ENCODE measurements at places on chromosomes 16 and 17.

DNA sequence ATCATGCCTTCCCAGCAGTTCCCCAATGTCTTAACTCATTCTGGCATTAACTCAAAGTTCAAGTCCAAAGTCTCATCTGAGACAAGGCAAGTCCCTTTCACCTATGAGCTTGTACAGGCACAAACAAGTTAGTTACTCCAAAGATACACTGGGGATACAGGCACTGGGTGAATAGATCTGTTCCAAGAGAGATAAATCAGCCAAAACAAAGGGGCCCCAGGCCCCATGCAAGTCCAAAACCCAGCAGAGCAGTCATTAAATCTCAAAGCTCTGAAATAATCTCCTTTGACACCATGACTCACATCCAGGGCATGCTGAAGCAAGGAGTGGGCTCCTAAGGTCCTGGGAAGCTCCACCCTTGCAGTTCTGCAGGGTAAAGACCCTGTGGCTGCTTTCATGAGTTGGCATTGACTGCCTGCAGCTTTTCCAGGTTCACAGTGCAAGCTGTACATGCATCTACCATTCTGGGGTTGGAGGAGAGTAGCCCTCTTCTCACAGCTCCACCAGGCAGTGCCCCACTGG lies 332.2 kb upstream of the KIF2B start:
- no peak for DNase-seq

DNA sequence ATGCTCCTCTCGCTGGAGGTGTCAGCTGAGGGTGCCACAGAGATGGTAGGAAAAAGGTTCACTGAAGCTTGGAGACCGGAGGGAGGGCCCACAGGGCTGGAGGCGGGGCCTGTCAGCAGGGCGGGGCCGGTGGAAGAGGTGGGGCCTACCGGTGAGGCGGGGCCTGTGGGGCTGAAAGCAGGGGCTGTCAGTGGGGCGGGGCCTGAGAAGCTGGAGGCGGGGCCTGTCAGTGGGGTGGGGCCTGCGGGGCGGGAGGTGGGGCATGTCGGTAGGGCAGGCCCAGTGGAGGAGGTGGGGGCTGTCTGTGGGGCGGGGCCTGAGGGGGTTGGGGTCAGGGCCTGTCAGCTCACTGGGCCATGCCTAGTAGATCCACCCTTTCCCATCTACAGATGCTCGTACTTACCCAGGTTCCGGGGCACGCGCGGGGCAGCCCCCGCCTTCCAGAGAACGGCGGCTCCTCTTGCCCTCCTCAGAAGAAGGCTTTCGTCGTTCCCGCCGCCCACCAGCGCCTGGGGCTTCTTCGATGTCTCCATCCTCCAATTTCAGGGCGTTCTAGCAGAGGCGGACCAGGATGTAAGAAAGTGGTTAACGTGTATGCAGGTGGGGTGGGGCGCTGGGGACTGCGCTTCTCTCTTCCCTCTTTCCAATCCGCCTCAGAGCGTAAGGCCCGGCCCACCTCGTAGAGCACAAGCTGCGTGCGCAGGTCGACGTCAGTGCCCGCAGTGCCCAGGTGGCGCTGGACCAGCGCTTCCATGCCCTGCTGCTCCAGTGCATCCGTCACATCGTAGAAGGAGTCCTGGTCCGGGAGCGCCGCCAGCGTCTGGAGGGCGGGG lies 9.8 kb downstream of the TMEM208 start:
- no peak for DNase-seq

GRCh38 chr17:79806863-79807720 lies 10.2 kb upstream of the CBX8 start:
- no peak for DNase-seq

DNA sequence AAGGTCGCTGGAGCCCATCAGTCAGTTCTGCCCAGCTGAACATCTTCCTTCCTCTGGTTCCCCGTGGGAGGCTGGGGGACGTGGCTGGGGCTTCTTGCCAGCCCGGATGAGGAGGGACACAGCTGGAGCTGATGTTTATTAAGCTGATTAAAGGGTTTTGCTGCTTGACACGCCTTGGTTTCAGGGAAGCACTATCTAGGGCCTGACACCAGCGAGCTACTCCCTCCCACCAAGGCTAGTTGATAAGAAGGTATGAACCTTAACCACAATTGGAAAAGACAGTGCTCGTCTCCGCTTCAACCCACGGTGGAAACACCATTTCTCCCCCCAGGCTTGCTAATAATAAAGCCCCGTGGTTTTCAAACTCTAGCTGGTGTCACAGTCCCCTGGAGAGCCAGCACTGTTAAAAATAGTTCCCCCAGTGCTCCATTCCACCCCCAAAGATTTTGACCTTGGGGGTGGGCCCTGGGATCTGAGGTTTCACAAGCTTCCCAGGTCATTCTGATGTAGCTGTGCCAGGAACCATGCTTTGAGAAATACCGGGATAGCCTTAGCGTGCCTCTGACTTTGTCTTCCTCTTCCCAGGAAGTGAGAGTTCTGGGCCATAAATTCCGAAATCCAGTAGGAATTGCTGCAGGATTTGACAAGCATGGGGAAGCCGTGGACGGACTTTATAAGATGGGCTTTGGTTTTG lies 5.5 kb downstream of the DHODH start:
- no peak for DNase-seq

DNA sequence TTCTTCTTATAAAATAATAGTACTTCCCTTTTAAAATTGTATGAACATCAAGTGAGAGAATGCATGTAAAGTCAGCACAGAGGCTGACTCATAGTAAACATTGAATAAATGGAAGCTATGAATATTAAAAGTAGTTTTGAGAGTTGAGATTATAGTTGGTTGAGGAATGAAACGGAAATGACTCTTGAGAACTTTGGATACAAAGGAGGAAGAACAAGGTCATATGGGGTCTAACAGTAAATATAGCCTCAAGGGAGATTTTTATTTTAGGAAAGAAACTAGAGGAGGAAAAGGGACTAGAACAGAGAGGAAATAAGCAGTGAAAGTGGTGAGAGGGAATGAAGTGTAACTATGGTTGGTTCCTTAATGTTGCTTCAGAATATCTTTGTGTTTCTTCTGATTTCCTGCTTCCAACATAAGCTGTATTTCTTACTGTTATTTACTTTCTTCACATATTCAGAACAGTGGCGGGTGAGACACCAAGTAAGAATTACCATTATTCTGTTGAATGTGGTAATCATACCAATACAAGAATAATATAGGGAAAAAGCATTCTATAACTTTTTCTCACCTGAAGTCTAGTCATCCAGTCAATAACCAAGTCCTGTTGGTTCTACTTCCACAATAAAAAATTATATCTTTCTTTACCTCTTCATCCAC lies 165.1 kb downstream of the CHD9 start:
- no peak for DNase-seq

DNA sequence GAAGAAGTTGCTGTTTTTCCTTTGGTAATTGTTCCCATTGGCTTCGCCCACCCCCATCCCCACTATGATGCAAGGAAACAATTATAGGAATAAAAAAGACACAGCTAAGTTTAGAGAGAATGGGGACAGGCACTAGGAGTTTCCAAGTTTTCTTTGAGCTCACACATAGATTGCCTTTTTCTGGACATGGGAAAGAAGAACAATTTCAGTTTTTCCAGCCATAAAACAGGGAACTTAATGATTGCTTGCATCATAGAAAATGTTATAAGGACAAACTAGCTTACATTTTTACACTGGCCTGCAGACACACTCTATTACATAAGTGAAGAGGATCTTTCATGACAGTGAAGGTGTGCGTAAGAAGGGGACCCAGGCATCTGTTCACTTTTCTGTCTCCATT lies 142.3 kb upstream of the ZFHX3 start:
- DNase-seq, result no peak

Data from NCI-H524 treated with DMSO at 0.1 percent for 48 hours (cell line).